ENCODE measurements at places on chromosomes 13 and 19.

DNA sequence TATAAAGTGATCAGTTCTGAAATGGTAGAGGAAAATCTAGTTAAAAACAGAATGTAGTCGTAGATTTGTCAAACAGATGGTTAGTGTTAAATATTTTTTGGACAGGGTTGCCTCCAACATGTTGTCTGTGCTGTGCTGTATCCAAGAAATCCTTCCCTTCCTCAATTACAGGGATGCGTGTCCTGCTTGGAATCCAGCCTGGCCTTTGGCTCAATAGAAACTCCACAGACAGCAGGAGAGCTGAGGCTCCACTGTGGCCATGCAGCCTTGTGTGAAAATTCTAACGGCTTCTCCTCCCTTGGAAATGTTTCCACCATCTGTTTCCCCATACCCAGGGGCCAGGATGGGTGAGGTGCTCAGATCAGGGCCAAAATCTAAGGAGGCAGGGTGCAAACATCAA, 67.7 kb upstream of the USP29 start:
- no peak for DNase-seq

DNA sequence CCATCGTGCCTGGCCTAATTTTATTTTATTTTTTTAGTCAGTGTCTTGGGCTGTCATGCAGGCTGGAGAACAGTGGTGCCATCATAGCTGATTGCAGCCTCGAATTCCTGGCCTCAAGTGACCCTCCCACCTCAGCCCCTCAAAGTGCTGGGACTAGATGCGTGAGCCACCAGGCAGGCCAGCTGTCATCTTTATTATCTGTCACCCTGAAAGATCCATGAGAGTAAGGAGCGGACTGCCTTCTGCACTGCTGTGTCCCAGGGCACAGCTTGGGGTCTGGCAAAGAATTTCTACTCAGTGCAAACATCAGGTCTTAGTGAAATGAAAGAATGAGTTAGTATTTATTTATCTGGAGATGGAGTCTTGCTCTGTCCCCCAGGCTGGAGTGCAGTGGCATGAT, 9.5 kb upstream of the TLE5 start:
- no peak for DNase-seq

GRCh38 chr13:104466016-104466415, 1399.8 kb upstream of the SLC10A2 start:
- no peak for DNase-seq

- DNase-seq, result no peak
Measured at GRCh38 chr13:75687150-75687763, 51.1 kb downstream of the LMO7 start.

DNA sequence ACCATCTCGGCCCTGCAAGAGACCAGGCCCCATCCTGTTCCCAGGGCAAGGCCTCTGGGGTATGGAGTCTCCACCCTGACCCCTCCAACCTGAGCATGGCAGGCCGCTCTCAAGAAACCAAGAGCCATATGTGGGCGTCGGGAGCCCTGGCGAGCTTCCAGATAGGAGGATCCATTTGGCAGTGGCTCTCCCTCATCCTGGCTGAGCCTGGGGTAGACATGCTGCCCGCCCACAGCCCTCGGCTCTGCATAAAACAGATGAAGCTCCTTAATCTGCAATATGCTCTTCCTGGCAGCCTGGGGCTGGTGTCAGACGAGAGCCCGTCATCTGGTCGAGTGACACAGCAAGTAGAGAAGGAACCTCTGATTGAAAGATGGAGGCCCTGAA, 6.1 kb downstream of the ATP13A1 start:
- DNase-seq, result no peak

DNA sequence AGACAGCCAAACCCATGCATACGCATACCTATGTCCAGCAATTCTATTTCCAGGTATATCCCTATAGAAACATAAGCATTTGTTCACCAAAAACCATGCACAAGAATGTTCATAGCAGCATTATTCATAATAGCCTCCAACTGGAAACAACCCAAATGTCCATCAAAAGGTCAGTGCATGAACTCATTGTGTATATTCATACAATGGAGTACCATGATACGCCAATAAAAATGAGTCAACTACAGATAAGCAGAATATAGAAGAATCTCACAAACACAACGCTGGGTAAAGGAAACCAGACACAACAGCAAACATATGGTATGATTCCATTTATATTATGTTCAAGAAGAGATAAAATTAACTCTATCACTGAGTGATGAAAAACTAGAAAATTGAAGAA, 23.8 kb downstream of the DEDD2 start:
- no peak for DNase-seq

DNA sequence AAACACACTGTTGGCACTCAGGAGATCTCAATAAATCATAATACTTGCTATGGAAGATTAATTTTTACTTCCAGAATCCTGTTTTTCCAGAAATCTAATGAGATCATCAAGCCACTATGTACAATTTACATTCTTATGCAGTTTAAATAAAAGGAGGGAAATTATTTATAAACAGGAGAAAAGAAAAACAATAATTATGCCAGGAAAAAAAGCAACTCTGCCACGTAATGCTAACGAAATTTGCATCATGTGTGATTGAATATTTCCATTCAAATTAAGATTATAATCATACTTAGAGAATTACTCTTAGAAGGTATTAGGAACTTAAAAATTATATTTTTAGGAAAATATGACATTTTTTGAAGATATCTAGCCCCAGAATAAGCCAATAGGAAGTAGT, 13.0 kb downstream of the FAM124A start:
- no peak for DNase-seq

DNA sequence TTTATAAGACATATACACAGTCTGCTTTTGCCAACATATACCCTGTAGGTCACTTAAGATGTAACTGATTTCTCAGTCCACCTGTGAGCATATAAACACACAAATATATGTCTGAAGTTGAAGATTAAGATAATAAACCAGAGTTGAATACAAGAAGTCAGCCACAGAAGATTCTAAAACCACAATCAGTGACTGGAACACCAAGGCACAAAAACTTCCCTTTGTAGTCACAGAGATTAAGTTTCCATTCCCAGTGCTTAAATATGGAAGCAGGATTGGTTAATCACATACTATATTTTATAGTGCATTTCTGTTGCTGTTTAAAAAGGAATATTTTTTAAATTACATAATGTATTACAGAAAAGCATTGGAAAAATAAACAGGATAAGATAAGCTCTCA, 39.9 kb downstream of the MTMR6 start:
- DNase-seq, result no peak

DNA sequence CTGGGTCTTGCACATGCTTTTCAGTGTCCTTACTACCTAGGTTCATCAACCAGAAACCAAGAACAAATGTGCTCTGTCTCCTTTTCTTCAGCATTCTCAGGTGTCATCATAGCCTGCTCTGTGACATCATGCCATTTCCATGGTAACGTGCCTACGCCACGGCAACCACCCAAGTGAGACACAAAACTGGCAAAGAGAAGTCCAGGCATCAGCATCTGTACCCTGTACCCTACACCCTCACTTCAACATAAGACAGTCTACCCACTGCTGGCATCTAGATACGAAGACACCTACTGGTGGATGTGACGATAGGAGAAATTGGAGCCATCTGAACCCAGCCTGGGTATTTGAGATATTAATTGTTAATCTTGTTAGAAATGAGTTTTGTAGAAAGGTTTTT, 13.3 kb downstream of the ZC3H4 start:
- no peak for DNase-seq

- DNase-seq, result no peak
Measured at GRCh38 chr13:107421028-107421427, 794.3 kb downstream of the LIG4 start.

DNA sequence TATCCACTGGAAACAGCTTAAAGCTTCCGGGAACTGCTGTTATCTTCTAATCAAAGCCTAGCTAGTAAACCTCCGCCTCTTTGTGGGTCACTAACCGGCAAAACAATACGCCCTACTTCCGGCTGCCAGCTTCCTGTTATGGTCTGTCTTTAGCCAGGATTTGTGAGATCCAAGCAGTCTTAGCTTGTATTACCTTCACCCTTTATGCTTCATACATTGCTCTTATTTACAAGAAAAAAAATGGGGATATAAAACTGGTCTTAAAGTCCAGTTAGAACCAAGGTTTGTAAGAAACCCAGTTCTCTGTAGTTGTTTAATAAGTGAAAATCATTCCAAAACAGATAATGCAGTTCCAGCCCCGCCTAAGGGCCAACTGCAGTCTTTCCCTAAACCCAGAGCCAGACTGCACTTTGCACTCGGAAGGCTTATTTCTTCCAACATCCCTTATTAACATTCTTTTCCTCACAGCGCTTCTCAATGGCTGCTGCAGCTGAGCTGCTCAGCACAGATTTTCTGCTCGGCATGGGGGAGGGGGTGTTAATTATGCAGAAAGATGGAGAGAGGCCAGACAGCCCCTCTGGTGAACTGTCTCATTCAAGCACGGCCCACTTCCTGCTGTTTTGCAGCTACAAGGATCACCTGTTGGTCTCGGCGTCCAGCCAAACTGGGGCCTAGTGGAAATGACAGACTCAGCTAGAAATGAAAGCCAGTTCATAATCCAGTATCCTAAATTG, 368.4 kb downstream of the KLF12 start:
- DNase-seq, result peak; percentile 78

GRCh38 chr19:4781801-4782200, 9.7 kb upstream of the FEM1A start:
- DNase-seq, result no peak

- DNase-seq, result no peak
Measured at GRCh38 chr19:47172666-47173455, 42.2 kb downstream of the SAE1 start.

DNA sequence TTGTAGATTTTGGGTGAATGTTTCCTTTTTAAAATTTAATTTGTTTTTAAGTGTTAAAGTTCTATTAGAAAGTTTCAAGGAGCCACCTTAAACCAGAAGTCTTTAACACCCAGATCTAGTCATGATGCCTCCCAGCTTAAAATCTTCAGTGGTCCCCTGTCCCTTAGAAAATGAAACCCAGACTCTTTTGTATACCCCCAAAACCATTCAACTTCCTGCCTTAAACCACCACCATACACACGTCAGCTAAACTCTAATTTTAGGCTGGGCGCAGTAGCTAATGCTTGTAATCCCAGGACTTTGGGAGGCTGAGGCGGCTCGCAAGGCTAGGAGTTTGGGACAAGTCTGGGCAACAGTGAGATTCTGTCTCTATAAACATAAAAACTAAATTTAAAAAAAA, 37.9 kb downstream of the N4BP2L1 start:
- DNase-seq, result no peak

- no peak for DNase-seq
Measured at GRCh38 chr13:71034018-71034417, 833.0 kb downstream of the DACH1 start.

- no peak for DNase-seq
Measured at GRCh38 chr13:105847527-105848291, 687.8 kb downstream of the EFNB2 start.

DNA sequence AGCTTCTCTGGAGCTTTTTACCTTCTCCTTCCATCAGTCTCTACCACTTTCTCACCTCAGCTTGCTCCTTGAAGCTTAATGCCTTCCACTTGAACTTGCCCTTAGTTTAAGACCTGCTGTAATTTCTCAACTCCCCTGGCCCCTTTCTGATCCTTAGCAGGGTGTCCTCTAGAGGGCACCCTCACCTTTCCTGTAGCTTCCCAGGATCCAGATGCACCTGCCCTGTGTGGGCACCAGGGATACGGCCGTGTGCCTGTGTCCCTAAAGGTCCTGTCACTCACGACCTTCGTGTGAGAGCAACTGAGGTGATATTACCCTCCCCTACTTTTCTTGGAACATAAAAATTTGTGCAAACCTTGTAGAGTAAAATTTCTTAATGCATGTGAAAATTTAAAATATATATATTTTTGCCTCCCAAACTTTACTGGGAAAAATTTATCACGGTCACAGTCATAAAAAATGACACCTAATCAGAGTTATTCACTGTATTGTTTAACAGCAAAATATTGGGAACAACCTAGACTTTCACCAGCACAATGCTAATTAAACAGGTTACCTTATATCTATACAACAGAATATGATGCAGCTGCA, 46.4 kb downstream of the PSG3 start:
- DNase-seq, result no peak

GRCh38 chr19:49436381-49437017, 4.8 kb downstream of the SLC17A7 start:
- DNase-seq, result no peak

DNA sequence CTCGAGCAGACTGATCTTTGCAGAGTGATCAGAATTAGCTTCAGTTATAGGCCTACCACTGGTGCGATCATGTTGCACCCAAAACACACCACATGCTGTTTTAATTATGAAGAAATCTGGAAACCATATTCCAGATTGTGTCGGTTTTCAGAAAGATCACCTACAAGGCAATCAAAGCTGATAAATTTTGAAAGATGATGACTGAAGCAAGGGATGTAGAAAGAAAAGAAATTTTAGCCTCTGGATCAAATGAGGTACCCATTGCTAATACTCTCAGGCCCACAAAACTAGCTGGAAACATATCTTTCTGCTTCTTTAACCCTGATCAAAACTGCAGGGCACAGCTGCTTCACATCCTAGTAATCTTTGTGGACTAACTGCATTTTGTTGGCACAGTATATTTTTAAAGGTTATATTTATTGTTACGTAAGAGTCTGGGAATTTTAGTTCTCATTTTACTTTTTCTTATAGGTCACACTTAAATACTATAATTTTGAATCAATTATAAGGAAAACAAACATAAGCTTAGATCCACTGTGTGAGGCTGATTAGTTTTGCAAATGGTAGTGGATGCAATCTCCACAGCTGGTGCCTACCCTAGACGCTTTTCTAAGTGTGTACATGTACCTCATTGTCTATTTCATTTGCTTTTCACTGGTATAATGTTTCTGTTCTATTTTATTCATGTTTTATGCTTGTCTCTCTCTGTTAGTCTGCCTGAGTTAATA, 150.9 kb downstream of the RGCC start:
- no peak for DNase-seq

DNA sequence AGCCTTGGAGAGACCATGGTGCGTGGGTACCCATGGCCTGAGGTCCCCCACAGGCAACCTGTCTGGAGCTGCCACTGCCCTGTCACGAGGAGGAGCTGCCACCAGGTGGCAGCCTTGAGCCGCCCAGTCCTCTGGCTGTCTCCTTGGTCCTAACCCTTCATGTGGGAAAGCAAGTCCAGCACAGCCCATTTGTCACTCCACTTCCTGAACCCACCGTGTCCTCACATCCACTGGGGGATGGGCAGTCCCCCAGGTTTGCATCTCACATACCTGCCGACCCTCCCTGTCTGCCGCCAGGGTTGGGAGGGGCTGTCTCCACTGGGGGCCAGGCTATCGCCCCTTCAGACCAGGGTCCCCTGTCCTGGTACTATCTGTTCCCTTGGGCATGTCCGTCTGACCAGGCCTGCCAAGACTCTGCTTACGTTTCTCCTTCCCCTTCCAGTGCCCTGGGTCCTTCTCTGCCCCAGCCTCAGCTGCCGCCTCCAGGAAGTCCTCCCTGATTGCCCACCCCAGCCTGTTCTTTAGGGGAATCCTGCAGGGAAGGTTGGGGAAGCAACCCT, 4.5 kb downstream of the FAM174C start:
- peak; percentile 65 for DNase-seq

- no peak for DNase-seq
Measured at GRCh38 chr19:18422530-18423191, 3.5 kb downstream of the SSBP4 start.
